ENCODE measurements at places on chromosomes 1 and 21. TPM values are rescaled to one million over a fixed set of nuclear protein-coding genes. Genes with fewer than 3 reads are reported as not detected.

Gene ESRRG
- total RNA-seq, result not detected

Gene OR2G6
- total RNA-seq, result not detected

Gene GUCA2A
- total RNA-seq, result not detected

Gene ASPM
- 43.7 TPM for total RNA-seq

Gene PIK3C2B
- 2.7 TPM for total RNA-seq

Gene TTC34
- total RNA-seq, result 0.39 TPM

Gene OR6K3
- not detected for total RNA-seq

Gene EXO1
- total RNA-seq, result 4.1 TPM

Gene AK4
- total RNA-seq, result 78.8 TPM

Gene TRAF3IP3
- total RNA-seq, result not detected

Gene SLC30A2
- total RNA-seq, result not detected

Gene MFAP2
- total RNA-seq, result 20.3 TPM

Gene PTGS2
- total RNA-seq, result 33.7 TPM

Gene MOV10
- 37.6 TPM for total RNA-seq

Gene TFF2
- total RNA-seq, result not detected

Gene HAO2
- not detected for total RNA-seq

Gene APOBEC4
- not detected for total RNA-seq

Gene SETDB1
- 41.2 TPM for total RNA-seq

Gene PCP4
- total RNA-seq, result not detected

Gene FNDC5
- total RNA-seq, result 0.91 TPM

Gene ANGPTL3
- total RNA-seq, result 0.11 TPM

Gene ATPAF1
- total RNA-seq, result 52.3 TPM

Gene FAM43B
- total RNA-seq, result 3.1 TPM

Gene CELF3
- not detected for total RNA-seq

Gene DNM3
- 2.4 TPM for total RNA-seq

Gene TRIM17
- total RNA-seq, result 0.13 TPM

Gene NHLH1
- under 0.01 TPM for total RNA-seq

Gene PLEKHA6
- 1.6 TPM for total RNA-seq

Gene LCE3E
- not detected for total RNA-seq

Gene IARS2
- 91.1 TPM for total RNA-seq

Gene OR6P1
- total RNA-seq, result not detected
